Bronchial smooth muscle cell (primary cell): ENCODE measurements at places on chromosomes 11 and 22. TPM values are rescaled to one million over a fixed set of nuclear protein-coding genes. Genes with fewer than 3 reads are reported as not detected.

The EMID1 gene
- total RNA-seq = 0.09 TPM in 1 of 2 replicates, not detected in the other

The CCDC15 gene
- total RNA-seq = 0.43 and 0.63 TPM in 2 replicates

The RAD9A gene
- 5.0 and 6.3 TPM in 2 replicates for total RNA-seq

The IL10RA gene
- total RNA-seq = 0.26 TPM in 1 of 2 replicates, not detected in the other

The TSPAN18 gene
- total RNA-seq = not detected in 2 replicates

The ADAMTS8 gene
- total RNA-seq = 0.32 and 0.77 TPM in 2 replicates

The MPEG1 gene
- not detected in 2 replicates for total RNA-seq
